ENCODE measurements at places on chromosomes 6 and 20.
A peak's percentile ranks its signal among the peaks of the same experiment; 100 is the strongest.

DNA sequence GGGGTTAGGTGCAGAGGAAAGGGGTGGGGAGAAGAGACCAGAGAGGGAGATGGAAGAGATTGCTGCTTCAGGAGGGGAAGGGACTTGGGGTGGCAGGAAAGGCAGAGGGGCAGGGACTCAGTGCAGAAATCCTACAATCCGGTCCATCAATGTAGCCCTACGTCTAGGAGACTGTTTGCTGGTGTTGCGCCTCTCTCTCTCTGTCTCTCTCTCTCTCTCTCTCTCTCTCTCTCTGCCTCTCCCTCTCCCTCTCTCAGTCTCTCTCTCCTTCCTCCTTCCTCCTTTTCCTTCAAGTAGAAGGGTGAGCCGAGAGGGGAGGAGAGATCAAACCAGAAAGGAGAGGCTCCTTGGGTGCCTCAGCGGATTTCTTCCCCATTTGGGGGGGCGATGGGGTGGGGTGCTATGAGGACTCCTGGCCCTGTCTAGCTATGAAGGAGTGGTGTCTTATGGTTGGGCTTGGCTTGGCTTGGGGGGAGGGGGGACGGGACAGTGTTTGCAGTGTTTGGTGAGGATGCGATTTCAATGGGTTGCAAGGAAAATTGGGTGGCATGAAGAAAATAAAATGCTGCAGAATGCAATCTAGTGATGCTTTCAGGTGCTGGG lies 181.2 kb downstream of the TBXT start:
- H3K4me1 ChIP-seq, result no peaks in the 10 kb centered on the region
- no peak overlapping the region for H3K27ac ChIP-seq
- H3K36me3 ChIP-seq, result no peaks in the 10 kb centered on the region
- H3K27me3 ChIP-seq, result no peaks in the 10 kb centered on the region

DNA sequence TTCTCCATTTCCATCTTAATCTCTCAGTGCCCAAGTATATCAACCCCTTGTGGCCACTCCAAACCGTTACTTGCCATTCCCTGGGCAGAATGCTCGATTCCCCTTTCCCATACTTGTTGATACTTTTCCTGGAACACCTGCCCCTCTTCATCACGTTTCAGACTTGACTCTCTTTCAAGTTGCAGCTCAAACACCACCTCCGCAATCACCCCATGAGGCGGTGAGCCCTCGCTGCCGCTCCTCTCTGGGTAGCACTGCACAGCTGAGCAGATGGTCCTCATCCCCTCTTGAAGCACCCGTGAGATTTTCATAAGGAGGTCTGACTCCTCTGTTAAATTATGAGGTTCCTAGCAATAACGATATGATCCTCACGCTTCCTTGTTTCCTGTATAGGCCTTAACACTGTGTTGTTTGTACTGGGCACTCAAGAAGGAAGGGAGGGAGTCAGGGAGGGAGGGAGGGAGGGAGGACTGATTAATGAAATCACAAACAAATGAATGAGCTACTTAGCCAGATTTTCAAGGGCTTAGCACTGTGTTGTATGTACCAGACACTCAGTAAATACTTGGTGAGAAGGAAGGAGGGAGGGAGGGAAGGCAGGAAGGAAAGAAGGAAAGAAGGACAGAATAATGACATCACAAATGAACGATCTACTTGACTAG lies 8.0 kb upstream of the UQCC2 start:
- DNase-seq, result no peak
- H3K4me1 ChIP-seq, result no peaks in the 10 kb centered on the region
- H3K27me3 ChIP-seq, result no peaks in the 10 kb centered on the region
- H3K36me3 ChIP-seq, result no peaks in the 10 kb centered on the region

- H3K27me3 ChIP-seq, result no peaks in the 10 kb centered on the region
- H3K36me3 ChIP-seq, result no peaks in the 10 kb centered on the region
- DNase-seq, result no peak
- H3K4me1 ChIP-seq, result no peaks in the 10 kb centered on the region
- H3K27ac ChIP-seq, result no peak overlapping the region
Measured at GRCh38 chr20:14716351-14716801, 379.0 kb upstream of the FLRT3 start.

- no peaks in the 10 kb centered on the region for H3K27me3 ChIP-seq
- no peaks in the 10 kb centered on the region for H3K36me3 ChIP-seq
- DNase-seq, result no peak
- no peaks in the 10 kb centered on the region for H3K4me1 ChIP-seq
- H3K4me3 ChIP-seq, result no peak overlapping the region
- no peak overlapping the region for H3K27ac ChIP-seq
Measured at GRCh38 chr6:116266803-116267202, 12.9 kb downstream of the TSPYL1 start.

DNA sequence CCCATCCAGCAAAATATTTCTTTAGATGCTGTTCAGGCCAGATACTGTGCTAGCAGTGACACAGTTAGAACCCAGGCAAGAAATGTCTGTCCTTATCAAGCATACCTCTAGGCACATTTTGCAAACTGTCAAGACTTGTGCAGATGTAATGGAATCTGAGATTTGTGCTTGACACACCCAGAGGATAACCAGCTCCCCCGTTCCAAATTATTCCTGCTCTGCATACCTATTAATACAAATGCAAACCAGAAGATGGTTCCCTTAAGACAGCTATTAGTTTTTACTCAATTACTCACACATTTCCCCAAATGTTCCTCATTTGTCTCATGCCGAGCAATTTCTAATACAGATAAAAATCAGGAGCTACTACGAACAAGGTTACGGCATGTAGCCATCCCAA lies 40.4 kb downstream of the ATXN1 start:
- no peak overlapping the region for H3K4me3 ChIP-seq
- peaks cover 8% of the 10 kb centered on the region for H3K4me1 ChIP-seq
- DNase-seq, result no peak
- no peak overlapping the region for H3K27ac ChIP-seq

DNA sequence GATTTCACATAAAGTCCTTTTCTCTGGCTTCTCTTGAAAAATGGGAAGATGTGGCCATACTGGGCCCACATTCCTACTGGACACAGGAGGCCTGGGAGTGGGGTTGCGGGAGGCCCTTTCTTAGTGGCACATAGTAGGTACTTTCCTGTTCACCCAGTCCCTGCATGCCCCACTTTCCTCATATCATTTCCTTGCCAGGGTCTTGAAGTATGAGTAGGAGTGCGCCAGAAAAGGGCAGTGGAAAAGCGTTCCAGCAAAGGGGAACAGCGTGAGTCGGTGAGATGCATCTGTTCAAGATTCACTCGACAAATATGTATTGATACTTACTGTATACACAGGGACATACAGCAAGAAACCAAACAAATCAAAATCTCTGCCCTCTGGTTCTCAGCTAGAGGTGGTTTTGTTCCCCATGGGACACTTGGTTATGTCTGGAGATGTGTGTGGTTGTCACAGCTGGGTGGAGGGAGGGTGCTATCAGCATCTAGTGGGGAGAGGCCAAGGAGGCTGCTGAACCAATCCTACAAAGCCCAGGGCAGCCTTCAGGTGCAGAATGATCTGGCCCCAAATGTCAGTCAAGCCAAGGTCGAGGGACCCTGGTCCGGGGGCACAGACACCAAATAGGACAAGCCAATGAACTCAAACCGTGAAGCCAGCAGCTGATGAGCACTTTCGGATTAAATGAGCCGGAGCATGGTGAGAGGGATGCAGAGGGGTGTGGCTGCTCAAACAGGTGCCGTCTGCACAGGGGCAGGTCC lies 151.4 kb downstream of the CEBPB start:
- no peak for DNase-seq
- H3K27me3 ChIP-seq, result no peaks in the 10 kb centered on the region
- H3K36me3 ChIP-seq, result no peaks in the 10 kb centered on the region
- peaks cover 20% of the 10 kb centered on the region for H3K4me1 ChIP-seq
- H3K4me3 ChIP-seq, result no peak overlapping the region

- no peaks in the 10 kb centered on the region for H3K27me3 ChIP-seq
- no peaks in the 10 kb centered on the region for H3K4me1 ChIP-seq
- no peak overlapping the region for H3K27ac ChIP-seq
- no peak overlapping the region for H3K4me3 ChIP-seq
Measured at GRCh38 chr6:2947445-2947844, 23.9 kb downstream of the SERPINB6 start.

GRCh38 chr20:42639140-42639539 lies 550.6 kb downstream of the PTPRT start:
- no peaks in the 10 kb centered on the region for H3K27me3 ChIP-seq
- H3K4me3 ChIP-seq, result no peak overlapping the region
- H3K36me3 ChIP-seq, result no peaks in the 10 kb centered on the region
- DNase-seq, result no peak
- H3K4me1 ChIP-seq, result no peaks in the 10 kb centered on the region

GRCh38 chr6:170208182-170208601 lies 82.7 kb downstream of the DLL1 start:
- H3K27ac ChIP-seq, result no peak overlapping the region
- no peaks in the 10 kb centered on the region for H3K4me1 ChIP-seq
- no peaks in the 10 kb centered on the region for H3K27me3 ChIP-seq
- no peaks in the 10 kb centered on the region for H3K36me3 ChIP-seq
- DNase-seq, result no peak
- H3K4me3 ChIP-seq, result no peak overlapping the region

GRCh38 chr20:61531553-61532345 lies 279.7 kb downstream of the CDH4 start:
- H3K27me3 ChIP-seq, result no peaks in the 10 kb centered on the region
- no peaks in the 10 kb centered on the region for H3K36me3 ChIP-seq
- no peak overlapping the region for H3K27ac ChIP-seq
- no peak for DNase-seq
- H3K4me1 ChIP-seq, result no peaks in the 10 kb centered on the region

- H3K4me1 ChIP-seq, result peaks cover 37% of the 10 kb centered on the region
- no peak overlapping the region for H3K27ac ChIP-seq
- no peaks in the 10 kb centered on the region for H3K36me3 ChIP-seq
- peak overlapping the region; percentile 41 for H3K4me3 ChIP-seq
- no peaks in the 10 kb centered on the region for H3K27me3 ChIP-seq
- DNase-seq, result peak; percentile 31
Measured at GRCh38 chr6:14634072-14634471, 516.5 kb downstream of the CD83 start.

DNA sequence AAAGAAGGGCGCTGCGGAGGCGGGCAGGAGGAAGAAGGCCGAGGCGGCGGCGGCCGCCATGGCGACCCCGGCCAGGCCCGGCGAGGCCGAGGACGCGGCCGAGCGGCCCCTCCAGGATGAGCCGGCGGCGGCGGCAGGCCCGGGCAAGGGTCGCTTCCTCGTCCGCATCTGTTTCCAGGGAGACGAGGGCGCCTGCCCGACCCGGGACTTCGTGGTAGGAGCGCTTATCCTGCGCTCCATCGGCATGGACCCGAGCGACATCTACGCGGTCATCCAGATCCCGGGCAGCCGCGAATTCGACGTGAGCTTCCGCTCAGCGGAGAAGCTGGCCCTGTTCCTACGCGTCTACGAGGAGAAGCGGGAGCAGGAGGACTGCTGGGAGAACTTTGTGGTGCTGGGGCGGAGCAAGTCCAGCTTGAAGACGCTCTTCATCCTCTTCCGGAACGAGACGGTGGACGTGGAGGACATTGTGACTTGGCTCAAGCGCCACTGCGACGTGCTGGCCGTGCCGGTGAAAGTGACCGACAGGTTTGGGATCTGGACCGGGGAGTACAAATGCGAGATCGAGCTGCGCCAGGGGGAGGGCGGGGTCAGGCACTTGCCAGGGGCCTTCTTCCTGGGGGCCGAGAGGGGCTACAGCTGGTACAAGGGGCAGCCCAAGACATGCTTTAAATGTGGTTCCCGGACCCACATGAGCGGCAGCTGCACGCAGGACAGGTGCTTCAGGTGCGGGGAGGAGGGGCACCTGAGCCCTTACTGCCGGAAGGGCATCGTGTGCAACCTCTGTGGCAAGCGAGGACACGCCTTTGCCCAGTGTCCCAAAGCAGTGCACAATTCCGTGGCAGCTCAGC lies 780 bp downstream of the ZCCHC3 start:
- H3K36me3 ChIP-seq, result peaks cover 12% of the 10 kb centered on the region
- peak; percentile 23 for DNase-seq
- H3K27me3 ChIP-seq, result no peaks in the 10 kb centered on the region
- peaks cover 21% of the 10 kb centered on the region for H3K4me1 ChIP-seq

GRCh38 chr6:143397227-143398222 lies 53.0 kb downstream of the ADAT2 start:
- H3K4me3 ChIP-seq, result peak overlapping the region; percentile 10
- H3K27me3 ChIP-seq, result no peaks in the 10 kb centered on the region
- DNase-seq, result no peak
- H3K4me1 ChIP-seq, result peaks cover 6% of the 10 kb centered on the region
